ENCODE measurements at places on chromosomes 16 and 17. TPM values are rescaled to one million over a fixed set of nuclear protein-coding genes. Genes with fewer than 3 reads are reported as not detected.

The CIITA gene
- not detected for total RNA-seq

The GABARAP gene
- total RNA-seq, result 160 TPM

The TM4SF5 gene
- not detected for total RNA-seq

The GPRC5C gene
- total RNA-seq, result 13.9 TPM

The ASPHD1 gene
- total RNA-seq, result 11.2 TPM

The IRX3 gene
- 12.2 TPM for total RNA-seq

The VMO1 gene
- not detected for total RNA-seq

The SAMD14 gene
- 8.9 TPM for total RNA-seq

The SDR42E1 gene
- not detected for total RNA-seq

The SCPEP1 gene
- total RNA-seq, result 77.8 TPM

The GNAO1 gene
- total RNA-seq, result not detected
